ENCODE measurements at places on chromosomes 1 and 21.

DNA sequence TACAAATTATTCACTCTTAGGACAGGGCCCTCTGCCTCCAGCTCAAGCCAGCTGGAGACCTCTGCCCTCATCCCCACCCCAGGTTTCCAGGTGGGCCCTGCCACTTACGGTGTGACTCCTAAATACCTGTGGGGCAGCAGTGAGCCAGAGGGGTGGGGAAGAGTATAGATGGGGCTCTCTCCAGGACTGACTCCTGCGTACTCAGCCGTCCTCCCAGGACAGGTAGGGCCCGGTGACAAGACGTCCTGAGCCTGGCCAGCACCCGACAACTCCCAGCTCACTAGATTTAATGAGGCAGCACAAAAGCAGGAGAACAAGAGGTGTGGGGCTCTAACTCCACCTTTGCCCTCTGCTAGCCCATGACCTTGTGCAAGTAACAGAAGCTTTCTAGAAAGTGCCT lies 16.8 kb downstream of the GNG12 start:
- no peak for DNase-seq

DNA sequence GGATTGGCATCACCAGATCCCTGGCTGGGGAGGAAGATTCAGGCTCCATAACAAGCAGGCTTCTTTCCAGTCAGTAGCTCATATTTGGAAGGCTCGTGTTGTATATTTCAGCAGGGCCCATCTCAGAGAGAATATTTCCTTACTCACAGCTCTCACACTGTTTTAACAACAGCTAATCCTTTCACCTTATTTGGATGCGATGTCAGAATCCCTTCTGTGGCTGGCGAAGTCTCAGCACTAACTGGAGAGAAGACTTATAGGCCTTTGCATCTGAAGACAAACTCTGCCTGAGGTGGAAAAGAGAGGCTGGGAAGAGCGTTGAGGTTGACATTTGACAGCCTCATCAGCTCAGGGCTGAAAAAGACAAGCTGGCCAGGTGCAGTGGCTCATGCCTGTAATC lies 47.2 kb upstream of the CAPZB start:
- DNase-seq, result no peak

DNA sequence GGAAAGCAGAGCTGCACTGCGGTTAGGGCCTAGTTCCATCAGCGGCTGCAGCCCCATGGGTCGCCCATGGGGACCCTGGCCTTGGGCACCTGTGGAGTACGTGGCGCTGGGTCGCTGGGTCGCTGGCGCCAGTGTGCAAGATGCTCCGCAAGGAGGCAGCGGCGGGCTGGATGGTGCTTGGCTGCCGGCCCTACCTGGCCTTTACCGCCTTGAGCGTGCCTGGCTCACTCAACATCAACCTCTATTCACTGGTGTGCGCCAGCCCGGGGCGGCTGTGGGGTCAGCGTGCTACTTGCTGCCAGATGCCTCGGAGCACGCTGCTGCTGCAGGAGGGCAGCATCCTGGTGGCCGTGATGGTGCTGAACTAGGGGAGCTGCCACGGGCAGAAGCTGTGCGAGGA lies 85.1 kb upstream of the RHOU start:
- DNase-seq, result no peak

DNA sequence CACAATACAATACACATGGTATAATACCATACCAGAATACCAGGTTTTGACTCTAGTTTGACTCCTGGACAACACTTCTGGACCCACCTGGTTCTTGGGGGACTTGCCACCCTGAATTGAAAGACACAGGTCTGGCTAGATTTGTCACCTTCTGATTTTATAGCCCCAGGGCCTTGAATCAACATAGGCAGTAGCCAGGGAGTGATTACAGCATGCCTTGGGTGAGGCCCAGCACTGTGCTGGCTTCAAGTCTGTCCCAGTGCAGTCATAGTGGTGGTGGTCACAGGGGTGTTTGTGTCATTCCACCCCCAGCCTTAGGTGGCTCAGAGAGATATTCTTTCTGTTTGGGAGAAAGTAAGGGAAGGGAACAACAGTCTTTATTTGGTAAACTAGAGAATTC lies 23.3 kb upstream of the SNX7 start:
- no peak for DNase-seq

DNA sequence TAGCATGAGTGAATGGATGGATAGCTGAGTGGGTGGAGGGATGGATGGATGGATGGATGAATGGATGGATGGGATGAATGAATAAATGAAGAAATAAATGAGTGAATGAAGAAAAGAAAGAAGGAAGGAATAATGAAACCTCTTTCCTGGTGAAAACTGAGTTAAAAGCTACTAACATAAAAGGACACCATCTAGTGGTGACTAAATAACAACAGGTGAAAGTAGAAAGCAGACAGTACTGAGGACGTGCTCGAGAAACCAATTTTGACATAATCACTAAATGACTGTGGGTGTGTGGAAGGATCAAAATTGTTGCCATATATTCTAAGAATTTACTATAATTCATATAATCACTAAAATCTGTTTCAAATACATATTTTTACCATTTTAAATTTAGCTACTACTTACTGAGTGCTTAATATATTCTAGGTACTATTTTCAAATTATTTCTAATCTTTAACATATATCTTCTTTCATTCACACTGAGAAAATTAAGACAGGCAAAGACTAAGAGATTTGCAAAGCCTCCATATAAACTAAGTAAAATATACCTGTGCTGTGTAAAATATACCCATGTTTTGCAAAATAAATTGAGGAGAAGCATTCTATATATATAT lies 522.9 kb downstream of the LRRIQ3 start:
- DNase-seq, result no peak

DNA sequence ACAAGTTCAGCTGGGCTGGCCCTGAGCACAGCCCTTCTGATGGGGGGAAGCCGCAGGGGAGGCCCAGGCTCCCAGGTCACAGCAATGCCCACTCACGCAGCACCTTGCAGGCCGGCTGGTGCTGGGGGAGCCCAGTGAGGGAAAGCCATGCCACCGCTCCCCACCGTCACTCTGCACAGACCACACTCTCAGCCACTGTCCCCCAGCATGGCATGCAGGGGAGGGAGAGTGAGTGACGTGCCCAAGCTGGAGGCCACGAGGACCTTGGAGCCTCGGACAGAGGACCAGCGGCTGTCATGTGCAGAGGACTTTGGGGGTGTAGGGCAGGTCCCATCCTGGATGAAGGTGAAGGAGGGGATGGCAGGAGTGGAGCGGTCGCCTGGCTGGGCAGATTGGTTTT lies 25.1 kb downstream of the SLC45A1 start:
- no peak for DNase-seq

DNA sequence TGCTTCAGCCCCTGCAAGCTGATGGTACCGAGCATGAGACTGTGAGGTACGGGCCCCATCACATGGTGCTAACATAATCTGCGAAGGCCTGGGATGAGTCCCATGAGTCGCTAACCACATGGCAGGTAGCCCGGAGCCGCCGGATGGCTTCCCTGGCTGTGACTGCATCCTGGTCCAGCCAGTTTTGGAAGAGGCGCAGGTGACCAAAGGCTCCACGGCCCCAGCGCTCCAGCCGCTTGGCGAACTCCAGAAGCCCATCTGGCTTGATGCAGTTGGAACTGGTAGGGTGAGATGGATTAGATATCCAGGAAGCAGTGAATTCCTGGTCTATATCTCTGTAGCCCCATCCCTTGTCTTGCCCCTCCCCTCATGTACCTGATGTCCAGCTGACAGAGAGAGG lies 24.6 kb downstream of the LRRC41 start:
- no peak for DNase-seq

GRCh38 chr21:39115576-39116235 lies 67.5 kb downstream of the PSMG1 start:
- no peak for DNase-seq

DNA sequence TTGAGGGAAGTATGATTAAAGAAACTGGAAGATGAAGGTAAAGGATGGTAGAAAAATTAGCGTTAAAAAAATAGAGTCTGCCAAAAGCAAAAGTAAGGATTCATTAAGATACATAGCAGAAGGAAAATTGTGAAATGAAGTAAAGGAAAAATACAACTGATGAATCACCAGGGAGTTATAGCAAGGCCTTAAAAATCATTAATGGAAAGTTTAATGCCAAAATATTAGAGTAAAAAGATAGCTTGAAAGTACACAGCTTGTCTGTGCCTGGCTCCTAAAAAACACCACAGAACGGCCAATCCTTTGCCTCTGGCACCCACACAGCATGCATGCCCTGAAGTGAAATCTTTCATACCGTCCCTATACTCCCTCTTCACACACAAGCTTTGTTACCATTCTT lies 66.9 kb upstream of the APOBEC4 start:
- no peak for DNase-seq

GRCh38 chr21:43781846-43782245 lies 5.7 kb upstream of the CSTB start:
- no peak for DNase-seq

DNA sequence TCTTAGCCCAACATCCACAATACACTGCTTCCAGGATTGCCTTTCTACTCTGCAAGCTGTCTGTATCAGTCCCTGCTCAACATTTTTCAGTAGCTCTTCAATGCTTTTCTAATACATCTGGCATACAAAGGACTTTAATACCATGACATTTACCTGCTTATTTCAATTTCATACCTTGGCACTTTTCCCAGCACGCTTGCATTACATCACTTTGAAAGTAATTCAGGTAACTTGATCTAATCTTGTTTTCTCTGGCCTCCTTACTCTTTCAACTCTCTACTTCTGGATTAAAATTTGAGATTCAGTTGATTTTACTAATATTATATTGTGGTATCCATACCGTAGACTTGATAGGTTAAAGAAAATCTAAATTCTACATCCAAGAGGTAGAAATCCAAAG lies 103.0 kb downstream of the PTGS2 start:
- DNase-seq, result no peak

DNA sequence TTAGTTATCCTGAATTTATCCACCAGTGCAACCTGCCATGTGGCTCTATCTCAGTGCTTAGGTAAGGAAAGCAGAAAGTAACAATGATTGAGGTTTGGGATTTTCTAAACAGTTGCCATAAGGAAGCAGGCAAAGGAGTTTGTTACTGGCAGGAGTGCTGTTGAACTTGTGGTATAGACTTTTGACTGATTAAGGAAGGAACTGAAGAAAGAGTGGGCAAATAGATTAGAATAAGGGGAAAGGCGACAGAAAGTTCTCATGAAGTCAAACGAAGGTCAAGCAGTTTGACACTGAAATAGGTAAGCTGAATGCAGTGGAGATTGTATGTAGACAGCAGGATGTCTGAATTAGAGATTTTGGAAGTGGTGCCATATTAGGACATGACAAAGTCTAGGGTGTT lies 24.2 kb upstream of the CR2 start:
- DNase-seq, result no peak

DNA sequence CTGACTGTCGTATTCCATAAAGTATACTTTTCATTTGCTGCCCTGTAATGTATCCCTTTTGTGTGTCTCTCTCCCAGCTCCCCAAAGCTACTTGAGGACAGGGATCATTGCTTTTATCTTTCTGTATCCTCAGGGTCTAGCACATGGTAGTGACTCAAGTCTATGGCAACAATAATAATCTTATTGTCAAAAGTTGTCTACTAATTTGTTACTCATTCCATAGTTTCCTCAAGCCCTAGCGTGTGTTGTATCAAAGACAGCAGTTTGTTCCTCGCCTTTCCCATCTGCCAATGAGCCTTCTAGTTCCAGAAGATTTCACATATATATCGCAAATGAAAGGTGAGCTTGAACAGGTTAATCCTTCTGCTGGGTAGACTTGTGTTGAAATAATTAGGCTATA lies 9.8 kb upstream of the SLC30A1 start:
- DNase-seq, result no peak

DNA sequence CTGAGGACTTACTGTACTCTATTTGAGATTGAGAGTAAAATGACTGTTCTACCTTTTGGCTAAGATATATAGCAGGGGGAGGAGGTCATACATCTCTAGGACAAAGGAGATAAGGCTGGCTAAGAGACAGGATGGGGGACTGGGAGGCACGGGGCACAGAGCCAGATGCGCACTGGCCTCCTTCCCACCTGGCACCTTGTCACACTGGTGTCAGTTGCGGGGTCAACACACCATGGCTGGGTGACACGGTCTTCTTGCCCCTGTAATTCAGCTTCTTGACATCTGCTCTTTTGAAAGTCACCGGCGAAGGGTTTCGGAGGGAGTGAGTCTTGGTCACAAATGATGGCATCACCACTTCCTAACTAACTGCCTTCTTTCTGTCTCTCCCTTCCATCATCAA lies 177.3 kb downstream of the ZSCAN20 start:
- no peak for DNase-seq

GRCh38 chr1:151716771-151717631 lies at the start of gene CELF3:
CELF3 (minus strand) TSS chr1:151716803; CDS start chr1:151716020, 783 bp downstream.
- DNase-seq, result no peak

DNA sequence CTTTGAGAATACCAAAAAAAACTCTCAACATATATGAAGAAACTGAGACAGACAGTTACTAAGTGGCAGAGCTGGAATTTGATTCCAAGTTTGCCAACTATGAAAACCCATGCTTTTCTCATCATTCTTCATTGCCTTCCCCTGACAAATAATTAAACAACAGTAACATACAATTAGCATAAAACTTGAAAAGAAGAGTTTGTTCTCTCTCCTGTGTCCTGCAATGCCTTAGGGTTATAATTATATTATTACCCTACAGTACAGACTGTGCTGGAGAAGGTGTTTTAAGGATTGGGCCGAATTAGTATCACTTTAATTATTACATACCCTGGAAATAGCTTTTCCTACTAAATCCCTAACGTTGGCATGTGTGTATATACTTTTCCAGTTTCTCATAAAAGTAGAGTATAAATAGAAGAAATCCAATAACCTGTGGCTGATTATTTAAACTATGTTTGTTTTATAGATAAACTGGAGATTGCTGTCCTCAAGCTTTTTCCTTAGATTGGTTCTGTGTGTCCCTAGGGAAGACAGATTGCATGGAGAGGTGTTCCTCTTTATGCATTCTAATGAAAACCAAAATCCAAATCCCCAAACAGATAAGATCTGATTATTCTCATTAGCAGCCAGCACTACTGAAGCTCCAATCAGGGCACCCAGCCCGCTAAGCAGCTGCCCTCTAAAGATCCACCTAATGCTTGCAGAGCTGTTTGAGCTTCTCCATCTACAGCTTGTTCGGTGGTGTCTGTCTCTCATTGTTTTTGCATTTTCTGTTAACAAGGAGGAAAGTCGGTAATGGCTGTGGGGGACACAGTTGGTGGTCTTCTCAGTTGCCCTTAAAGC lies 156.3 kb downstream of the TM2D1 start:
- DNase-seq, result no peak

Data from CD4-positive, alpha-beta T cell treated with Interleukin-6 at 100 ng/mL for 8 hours (primary cell).